ENCODE measurements at places on chromosomes 1 and 21.

GRCh38 chr21:29568020-29568697 is 269.4 kb downstream of the BACH1 start:
- no peak for DNase-seq

DNA sequence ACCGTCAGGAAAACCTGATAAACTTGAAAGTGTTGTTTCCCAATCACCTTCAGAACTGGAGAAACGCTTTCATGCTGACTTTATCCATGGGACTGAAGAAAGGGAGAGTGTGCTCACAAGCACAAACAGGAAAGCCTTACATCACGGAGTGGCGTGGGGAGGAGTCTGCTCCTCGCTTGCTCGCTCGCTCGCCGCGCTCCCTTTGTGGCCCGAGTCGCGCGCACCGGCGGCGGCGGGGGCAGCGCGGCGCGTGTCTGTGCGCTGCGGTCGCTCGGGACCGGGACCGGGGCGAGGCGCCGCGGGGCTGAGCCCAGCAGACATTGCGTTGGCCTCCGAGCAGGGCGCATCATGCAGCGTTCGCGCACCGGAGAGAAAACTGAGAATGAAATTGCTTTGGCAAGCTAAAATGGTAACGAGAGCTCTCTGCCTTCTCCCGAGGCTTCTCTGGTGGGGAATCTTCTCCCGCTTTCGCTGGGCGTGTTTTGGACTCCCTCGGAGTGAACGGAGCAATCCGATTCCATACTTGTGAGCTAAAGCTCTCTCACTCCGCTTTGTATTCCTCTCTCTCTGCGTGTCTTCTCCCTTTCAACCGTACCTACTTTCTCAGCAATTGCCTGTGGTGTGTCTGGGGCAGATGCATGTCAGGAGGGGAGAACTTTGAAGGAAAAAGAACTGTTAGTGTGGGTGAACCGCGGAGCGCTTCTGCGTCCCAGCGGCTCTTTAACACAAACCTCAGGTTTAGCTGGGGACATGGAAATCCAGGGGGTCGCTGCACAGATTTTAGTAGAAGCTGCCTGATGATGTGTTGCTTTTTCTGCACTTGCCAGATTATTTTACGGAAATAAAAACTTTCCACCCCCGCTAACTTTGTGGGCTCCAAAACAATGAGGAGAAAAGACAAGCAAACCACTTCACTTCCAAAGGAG is at the start of gene RGL1:
RGL1 (plus strand) TSS at position 205 of the 926 bp plus-strand sequence; CDS start at position 383, 178 bp downstream.
- DNase-seq, result peak; percentile 25

DNA sequence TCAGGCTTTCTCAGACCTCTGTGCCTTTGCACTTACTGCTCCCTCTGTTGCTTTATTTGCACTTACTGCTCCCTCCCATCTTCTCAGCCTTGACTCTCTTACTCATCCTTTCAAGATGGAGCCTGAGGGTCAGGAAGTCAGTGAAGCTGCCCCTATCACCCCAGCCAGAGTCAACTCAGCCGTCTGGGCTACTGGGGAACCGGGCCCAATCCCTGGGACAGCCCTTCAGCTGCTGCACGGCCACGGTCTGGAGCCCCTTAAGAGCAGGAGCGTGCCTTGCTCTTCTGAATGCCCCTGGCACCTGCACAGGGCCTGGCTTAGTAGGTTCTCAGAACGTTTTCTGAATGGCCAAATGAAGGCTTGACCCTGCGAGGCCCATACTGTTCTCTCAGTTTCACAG is 244.4 kb downstream of the FOXD2 start:
- DNase-seq, result no peak

DNA sequence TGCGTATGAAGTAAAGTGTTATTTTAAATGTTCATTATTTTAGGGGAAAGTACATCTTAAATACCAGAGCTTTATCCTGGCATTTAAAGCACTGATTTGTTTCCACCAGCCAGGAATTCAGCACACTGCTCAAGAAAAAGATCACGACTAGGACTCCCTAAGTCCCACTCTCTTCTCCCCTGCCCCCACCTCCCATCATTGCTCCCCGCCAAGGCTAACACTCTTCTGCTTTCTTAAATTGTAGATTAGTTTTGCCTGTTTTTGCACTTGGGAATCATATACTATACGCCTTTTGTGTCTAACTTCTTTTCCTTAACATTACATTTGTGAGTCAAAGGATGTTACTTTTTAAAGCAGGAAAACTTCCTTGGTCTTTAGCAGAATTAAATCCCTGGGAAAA is 37.5 kb upstream of the C1orf105 start:
- DNase-seq, result no peak

DNA sequence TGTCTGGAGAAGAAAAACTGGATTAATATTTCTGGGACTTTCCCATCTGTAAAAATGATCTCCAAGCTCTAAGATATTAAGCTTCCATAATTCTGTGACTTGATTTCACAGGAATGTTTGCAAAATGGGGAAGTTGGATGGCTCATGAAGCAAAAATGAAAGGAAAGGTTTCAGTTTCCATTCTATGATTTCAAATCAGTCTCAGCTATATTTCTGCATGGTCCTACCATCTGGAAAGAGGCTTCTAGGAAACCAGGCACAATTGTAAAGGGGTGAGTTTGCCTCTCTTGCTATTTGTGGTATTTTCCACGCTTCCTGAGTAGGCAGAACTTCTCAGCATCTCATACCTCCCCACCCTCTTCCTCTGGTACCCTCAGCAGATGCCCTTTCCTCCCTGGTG is 22.4 kb upstream of the ACTN2 start:
- no peak for DNase-seq

- DNase-seq, result peak; percentile 68
Measured at GRCh38 chr1:16367258-16367967, 371 bp downstream of the SZRD1 start.

GRCh38 chr1:62450301-62450700 is 13.5 kb downstream of the USP1 start:
- DNase-seq, result no peak

- DNase-seq, result no peak
Measured at GRCh38 chr1:173479649-173480048, 2.5 kb downstream of the PRDX6 start.

GRCh38 chr1:4755301-4755845 is 101.0 kb downstream of the AJAP1 start:
- no peak for DNase-seq

GRCh38 chr1:205276689-205277065 is 44.9 kb downstream of the NUAK2 start:
- no peak for DNase-seq

DNA sequence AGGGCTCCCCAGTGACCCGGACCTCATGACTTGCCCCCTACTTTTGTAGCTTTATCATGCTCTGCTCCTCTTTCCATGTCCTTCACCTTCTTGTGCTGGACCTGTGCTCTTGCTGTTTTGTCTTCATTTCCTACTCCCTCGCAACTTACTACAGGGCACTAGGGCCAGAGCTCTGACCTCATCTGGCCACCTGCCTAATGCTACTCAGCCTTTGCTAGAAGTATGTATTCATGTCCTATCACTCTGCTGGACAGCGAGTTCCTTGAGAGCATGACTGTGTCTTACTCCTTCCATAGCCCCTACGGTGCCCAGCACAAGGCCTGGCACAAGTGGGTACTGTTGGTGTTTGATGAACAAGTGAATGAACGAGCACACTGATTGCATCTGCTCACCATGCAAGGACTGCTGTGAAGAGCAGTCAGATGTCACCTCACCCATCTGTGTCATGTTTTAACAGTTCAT is 1.9 kb downstream of the MTFR1L start:
- DNase-seq, result no peak

GRCh38 chr21:44766014-44766817 is 35.4 kb downstream of the UBE2G2 start:
- no peak for DNase-seq

GRCh38 chr1:55037733-55038551 is 1.4 kb upstream of the PCSK9 start:
- no peak for DNase-seq

GRCh38 chr1:241611063-241611462 is 29.1 kb downstream of the CHML start:
- peak; percentile 14 for DNase-seq

GRCh38 chr1:156126043-156126629 is 11.6 kb downstream of the LMNA start:
- DNase-seq, result no peak

DNA sequence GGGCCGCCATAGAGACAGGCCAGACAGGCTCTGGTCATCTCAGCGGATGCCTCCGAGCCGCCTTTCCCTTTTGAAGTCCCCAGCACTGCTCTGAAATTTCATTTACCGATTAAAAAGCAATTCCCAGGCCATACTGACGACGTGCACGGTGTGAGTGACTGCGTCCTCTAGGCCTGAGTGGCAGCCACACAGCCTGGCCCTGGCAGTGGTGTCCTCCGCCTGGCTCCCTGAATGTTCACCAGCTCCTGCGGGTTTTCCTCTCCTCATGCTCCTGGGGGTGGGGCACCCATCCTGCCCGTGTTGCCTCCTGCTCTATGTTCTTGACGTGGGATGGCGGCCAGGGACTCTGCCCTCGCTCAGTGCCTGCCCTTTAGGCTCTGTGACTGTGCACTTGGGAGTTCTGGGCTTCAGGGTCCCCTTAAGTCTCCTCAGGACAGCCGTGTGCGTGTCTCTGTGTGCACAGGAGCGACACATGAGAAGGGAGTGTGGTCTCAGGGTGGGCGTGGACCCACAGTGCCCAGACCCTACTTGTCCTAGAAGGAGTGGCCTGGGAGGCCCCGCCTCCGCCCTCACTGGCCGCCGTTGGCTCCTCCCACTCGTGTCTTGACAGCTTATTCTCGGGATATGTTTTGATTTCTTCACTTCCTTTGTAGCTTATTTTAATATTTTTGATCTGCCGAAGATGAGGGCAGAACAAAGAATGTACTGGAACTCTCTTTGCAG is 3.6 kb downstream of the SKI start:
- no peak for DNase-seq

GRCh38 chr1:232655746-232656085 is 25.8 kb upstream of the SIPA1L2 start:
- no peak for DNase-seq

- no peak for DNase-seq
Measured at GRCh38 chr21:44403106-44404020, 49.9 kb downstream of the TRPM2 start.

DNA sequence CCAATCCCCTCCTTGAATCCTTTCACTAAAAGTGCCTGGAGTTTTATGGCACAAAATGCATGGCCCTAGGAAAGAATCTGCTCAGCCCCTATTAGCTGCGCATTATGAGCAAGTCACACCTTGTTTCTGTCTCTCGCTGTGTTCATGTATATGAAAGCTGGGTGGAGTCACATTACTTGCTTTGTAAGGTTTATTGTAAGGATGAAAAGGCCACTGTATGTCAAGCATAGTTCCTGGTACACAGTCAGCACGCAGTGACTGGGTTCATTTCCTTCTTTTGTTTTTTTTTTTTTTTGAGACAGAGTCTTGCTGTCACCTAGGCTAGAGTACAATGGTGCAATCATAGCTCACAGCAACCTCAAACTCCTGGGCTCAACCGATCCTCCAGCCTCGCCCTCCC is 6.7 kb upstream of the SLC9A1 start:
- no peak for DNase-seq

- no peak for DNase-seq
Measured at GRCh38 chr1:18332576-18332975, 148.2 kb upstream of the KLHDC7A start.

- no peak for DNase-seq
Measured at GRCh38 chr21:43956019-43956669, 56.0 kb upstream of the TRAPPC10 start.

DNA sequence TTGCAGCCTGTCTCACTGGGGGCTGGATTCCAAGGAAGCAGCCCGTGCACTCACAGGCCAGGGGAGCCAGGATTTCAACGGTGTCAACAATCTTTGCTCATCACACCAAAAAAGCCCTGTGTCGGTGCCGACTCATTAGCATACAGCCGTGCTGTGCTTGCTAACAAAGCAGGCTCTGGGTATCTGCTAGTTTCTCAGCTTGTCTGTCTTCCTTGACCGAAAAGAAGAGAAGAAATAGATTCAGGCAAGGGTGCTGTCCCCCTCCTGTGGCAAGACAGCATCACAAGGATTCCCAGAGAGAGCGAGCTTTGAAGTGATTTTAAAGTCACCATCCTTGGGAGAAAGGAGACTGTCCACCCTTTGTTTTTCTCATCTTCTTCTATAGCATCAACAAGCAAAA is 214.7 kb downstream of the SDCCAG8 start:
- no peak for DNase-seq

GRCh38 chr1:166974647-166975345 is 544 bp downstream of the ILDR2 start:
- no peak for DNase-seq
